ENCODE measurements at places on chromosomes 7 and 10.

DNA sequence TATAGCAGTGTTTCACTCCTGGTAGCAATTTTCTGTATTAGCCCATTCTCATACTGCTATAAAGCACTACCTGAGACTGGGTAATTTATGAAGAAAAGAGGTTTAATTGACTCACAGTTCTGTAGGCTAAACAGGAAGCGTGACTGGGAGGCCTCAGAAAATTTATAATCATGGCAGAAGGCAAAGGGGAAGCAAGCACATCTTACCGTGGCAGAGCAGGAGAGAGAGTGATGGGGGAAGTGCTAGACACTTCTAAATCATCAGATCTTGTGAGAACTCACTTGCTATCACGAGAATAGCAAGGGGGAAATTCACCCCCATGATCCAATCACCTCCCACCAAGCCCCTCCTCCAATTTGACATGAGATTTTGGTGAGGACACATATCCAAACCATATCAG lies 131.6 kb upstream of the EFCAB10 start:
- no peak for DNase-seq

DNA sequence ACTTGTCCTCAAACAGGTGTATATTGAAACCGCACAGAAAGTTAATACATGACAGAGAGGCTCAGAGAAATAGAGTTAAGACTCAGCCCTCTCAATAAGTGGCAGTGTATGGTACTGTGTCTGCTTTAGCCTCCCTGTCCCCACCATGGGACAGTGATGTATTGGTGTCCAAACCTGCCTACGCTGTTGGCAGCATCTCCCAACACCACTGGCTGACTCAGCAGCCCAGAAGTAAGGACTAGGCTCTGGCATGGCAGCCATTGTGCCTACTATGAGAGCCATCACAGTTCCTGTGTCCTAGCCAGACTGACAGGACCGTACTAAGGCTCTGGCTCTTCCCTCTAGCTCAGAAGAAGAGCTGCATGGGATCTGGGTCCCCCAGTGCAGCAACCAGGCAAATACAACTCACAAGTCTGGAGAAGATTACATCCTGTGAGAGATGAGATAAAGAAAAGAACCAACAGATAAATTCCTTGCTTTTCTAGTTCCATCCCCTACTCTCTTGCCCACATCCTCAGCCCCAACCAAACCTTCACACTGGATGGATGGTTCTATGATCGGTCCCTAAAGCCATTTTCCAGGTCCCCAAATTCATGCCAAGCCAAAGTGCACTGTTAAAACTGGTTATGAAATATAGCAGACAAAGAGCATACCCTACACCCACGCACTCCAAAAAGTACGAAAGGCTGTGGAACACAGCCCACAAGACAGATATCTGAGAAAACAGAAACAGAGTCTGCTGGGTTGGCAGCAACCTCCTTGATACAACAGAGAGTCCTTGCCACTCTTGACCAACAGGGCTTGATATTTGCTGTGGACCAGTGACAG lies 44.1 kb upstream of the DMTF1 start:
- no peak for DNase-seq

- DNase-seq = no peak
Measured at GRCh38 chr7:45073786-45074527, 14.8 kb downstream of the NACAD start.

DNA sequence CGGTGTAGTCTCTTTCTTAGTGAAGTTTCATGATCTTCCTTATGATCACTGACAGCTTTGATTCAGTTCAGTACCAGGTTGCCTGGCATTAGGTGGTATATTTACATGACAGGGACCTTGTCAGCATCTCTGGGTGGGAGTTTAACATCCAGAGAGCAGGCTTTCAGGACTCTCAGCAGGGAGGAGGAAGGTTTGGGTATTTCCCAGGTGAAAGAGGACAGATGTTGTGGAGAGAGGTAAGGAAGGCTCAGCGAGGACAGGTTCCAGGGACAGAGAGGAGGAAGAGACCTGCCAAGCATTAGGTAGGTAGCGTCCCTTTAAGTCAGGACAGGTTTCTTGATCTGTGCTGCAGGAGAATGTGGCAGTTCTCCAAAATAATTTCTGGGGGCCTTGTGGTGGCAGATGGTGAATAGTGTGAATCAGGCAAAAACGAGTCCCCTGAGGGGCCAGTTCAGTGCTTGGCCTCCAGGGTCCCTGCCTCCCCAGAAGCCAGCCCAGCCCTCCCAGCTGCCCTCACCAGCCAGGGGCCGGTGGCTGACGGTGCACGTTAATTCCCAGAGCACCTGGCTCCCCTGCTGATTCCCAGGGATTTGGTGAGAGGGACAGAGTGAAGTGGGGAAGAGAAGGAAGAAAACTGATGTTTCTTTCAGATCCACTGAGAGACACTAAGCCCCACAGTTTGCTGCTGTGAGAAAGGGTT lies 82.0 kb downstream of the VWC2 start:
- DNase-seq = no peak

DNA sequence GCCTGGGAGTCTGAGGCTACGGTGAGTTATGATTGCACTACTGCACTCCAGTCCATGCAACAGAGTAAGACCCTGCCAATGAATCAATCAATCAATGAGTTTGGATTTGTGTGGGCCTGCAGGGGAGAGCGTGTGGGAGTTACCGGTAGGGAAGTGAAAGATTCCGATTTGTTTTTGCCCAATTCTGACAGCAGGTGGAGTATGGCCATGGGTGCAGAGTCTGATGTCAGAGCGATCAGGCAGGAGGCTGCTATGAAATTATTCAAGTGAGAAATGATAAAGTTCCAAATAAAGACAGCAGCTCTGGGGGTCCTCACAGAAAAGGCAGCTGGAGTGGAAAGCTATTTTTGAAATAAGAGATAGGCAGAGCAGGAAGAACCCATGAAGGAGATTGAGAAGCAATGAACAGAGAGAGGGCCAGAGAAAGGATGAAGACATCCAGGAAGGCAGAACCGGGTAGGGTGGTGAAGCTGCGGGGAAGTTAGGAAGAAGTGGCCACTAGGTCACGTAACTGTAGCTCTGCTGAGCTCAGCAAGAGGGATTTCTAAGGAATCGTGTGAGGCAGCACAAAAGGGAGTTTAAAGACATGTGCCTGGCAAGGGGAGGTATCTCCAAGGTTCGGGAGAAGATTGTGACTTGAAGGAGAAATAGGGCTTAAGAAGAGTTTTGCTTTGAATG lies 93.7 kb upstream of the NMT2 start:
- DNase-seq = no peak

- DNase-seq = no peak
Measured at GRCh38 chr10:93177511-93177910, 103.8 kb downstream of the CYP26A1 start.

- DNase-seq = no peak
Measured at GRCh38 chr10:102661658-102662028, 17.4 kb downstream of the TRIM8 start.

DNA sequence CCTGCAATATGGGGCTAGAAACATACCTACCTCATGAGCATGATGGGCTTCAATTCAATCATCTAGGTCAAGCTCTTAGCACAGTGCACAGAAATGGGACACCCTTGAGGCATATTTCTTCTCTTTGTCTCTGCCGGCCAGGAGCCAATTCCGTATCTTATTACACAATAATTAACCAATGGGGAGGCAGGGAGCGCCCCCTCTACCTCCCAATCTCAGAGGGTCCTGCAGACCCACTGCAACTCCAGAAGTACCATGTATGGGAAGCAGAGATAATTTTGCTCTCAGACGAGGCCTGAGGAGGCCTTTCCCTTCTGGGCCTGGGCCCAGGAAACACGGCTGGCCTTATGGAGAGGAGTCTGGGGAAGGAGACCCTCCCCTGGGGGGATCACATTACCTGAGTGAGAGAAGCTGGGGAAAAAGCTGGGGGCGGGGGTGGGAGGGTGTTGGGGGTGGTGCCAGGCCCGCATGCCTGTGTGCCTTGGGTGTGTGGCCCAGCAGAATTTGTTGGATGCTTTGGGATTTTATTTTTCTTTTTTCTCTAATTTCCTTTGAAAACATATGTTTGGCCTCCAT lies 155.5 kb downstream of the UBE2H start:
- DNase-seq = no peak

- DNase-seq = no peak
Measured at GRCh38 chr10:105968666-105969065, 1195.8 kb downstream of the SORCS1 start.

GRCh38 chr7:158274404-158274811 lies 313.2 kb downstream of the PTPRN2 start:
- no peak for DNase-seq

- no peak for DNase-seq
Measured at GRCh38 chr7:132575419-132575981, 770 bp downstream of the PLXNA4 start.

- no peak for DNase-seq
Measured at GRCh38 chr7:151420144-151420543, 10.3 kb upstream of the WDR86 start.

DNA sequence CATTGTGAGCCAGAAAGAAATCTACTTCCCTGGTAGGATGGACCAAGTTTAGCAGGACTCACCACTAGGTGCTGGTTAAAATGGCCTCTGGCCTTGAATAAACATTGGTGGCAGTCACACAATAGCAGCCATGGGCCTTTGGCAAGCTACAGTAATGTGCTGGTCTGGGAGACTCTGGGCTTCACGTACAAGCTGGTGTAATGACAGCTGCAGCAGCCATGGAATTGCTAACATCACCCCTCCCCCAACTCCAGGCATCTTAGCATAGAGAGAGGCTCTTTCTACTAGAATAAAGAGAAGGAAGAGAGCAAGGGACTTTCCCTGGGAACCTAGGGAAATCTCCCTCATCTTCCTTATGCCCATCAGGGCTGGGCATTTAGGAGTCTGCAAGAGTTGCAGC lies 205.1 kb upstream of the SEMA3A start:
- no peak for DNase-seq

DNA sequence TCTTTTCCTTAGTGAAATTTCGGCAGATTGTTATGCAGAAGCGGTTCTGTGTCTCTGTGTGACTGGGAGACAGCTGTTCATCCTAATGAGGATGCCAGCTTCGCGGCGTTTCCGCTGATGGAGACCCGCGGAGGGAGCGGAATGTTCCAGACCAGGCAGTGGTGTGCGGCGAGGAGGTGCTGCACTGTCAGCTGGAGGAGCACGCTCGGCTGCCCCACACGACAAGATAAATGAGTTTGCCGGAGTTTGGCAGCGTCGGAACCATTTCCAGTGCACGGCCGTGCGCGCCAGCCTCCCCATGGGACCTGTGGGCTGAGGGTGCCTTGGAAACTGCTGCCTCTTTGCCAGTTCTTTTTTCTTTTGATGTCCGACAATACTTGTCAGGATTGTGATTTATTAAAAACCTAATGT lies 64.6 kb downstream of the WDR37 start:
- no peak for DNase-seq

DNA sequence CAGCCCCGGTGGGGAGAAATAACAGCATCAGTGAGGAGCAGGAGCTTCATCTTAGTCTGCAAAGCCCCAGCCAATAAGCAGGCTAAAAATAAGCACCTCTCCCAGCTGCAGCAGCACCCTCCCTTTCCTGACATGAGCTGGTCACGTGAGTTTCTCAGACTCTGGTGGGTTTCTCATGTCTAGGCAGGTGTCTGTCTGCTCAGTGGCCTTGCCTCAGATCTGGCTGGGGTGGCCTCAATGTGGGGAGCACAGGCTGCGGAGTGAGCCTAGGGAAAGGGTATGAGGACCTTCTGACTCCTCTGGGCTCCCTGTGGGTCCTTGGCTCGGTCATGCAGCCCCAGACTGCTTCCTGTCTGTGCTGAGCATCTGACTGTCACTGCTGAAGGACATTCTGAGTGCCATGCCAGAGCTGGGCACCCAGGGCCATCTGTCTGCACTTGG lies 81.6 kb upstream of the LRRC4 start:
- DNase-seq = no peak

- no peak for DNase-seq
Measured at GRCh38 chr10:124183617-124184016, 90.2 kb upstream of the CHST15 start.

DNA sequence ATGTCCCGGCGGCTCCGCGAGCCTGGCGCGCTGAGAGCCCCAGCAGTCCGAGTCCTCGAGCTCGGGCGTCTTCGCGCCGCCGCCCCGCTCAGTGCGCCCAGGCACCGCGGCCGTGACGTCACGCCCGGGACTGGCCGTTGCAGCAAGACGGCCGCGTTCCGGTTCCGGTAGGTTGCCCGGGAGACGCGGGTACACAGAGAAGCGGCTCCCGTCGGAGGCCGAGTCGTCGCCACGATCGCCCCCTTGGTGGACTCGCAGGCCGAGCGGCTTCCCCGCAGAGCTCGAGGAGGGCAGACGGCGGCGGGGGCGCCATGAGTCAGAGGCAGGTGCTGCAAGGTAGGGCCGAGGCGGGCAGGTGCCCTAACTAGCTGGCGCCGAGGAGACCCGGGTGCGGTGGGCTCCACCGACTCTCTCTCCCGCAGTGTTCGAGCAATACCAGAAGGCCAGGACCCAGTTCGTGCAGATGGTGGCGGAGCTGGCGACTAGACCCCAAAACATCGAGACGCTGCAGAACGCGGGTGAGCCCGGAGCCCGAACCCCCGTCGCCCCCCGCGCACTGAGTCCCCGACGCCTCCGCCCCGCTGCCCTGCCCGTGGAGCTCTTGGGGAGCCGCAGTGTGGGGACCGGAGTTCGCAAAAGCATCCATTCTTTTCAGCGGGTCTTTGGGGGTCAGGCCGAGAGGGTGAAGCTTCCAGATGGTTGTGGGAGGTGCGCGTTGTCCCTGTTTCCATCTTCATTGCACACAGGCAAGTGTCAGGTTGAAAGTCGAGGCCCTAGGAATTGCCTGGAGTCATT lies at the start of gene SPAG6:
TSS of gene SPAG6 (plus strand) at position 196 of the 795 bp plus-strand sequence. CDS start at position 312, 116 bp downstream.
- DNase-seq = no peak

GRCh38 chr10:23094786-23095403 lies 484 bp upstream of the MSRB2 start:
- no peak for DNase-seq

GRCh38 chr7:18675579-18675978 lies 180.0 kb downstream of the HDAC9 start:
- no peak for DNase-seq
